ENCODE measurements at places on chromosomes 1 and 21. TPM values are rescaled to one million over a fixed set of nuclear protein-coding genes. Genes with fewer than 3 reads are reported as not detected.

KCTD3 gene
- 28.7 TPM for total RNA-seq

DRAXIN gene
- total RNA-seq = not detected

KCNK1 gene
- total RNA-seq = 12.3 TPM

RSPH1 gene
- 0.09 TPM for total RNA-seq

MX1 gene
- 15.1 TPM for total RNA-seq

HEYL gene
- total RNA-seq = 0.61 TPM

ADAMTS4 gene
- total RNA-seq = 2.2 TPM

FOXO6 gene
- 0.08 TPM for total RNA-seq

GRCh38 chr1:202046227-202046626, 35.8 kb downstream of the ELF3 start:
- H3K27me3 ChIP-seq = no peaks in the 10 kb centered on the region
- H3K4me1 ChIP-seq = peaks cover 6% of the 10 kb centered on the region
- H3K36me3 ChIP-seq = no peaks in the 10 kb centered on the region

GRCh38 chr1:65924471-65924870, 131.8 kb downstream of the PDE4B start:
- DNase-seq = no peak
- no peaks in the 10 kb centered on the region for H3K36me3 ChIP-seq
- H3K27ac ChIP-seq = no peak overlapping the region
- H3K27me3 ChIP-seq = no peaks in the 10 kb centered on the region

- no peaks in the 10 kb centered on the region for H3K36me3 ChIP-seq
- peak overlapping the region; percentile 1 for H3K27ac ChIP-seq
- no peak overlapping the region for H3K4me3 ChIP-seq
- peaks cover 42% of the 10 kb centered on the region for H3K4me1 ChIP-seq
- no peaks in the 10 kb centered on the region for H3K27me3 ChIP-seq
Measured at GRCh38 chr1:232766241-232766890, 38.9 kb upstream of the MAP10 start.

DNA sequence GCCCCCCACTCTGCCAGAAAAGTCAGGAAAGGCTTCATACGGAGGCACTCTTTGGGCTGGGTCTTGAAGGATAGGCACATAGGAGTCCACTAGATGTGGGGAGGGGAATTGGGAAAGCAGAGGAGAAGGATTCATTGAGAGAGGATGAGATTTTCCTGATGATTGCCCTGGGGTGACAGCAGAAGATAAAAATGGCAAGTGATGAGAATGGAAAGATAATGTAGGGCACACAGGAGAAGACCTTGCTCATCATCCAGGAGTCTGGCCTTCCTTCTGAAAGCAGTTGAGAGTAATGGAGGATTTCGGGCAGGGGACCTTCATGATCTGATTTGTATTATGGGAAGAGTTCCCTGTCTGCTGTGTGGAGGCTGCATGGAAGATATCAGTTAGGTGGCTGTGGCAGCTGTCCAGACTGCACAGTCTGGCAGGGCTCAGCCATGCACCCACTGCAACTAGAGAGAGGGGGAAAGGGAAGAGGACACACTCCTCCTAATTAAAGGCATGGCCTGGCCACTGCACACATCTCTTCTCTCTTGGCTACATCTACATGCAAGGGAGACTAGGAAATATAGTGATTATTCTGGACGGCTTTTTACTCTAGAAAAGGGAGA, 9.6 kb upstream of the FABP3 start:
- DNase-seq = no peak
- H3K27me3 ChIP-seq = no peaks in the 10 kb centered on the region
- no peak overlapping the region for H3K27ac ChIP-seq
- H3K36me3 ChIP-seq = no peaks in the 10 kb centered on the region
- no peaks in the 10 kb centered on the region for H3K4me1 ChIP-seq

DNA sequence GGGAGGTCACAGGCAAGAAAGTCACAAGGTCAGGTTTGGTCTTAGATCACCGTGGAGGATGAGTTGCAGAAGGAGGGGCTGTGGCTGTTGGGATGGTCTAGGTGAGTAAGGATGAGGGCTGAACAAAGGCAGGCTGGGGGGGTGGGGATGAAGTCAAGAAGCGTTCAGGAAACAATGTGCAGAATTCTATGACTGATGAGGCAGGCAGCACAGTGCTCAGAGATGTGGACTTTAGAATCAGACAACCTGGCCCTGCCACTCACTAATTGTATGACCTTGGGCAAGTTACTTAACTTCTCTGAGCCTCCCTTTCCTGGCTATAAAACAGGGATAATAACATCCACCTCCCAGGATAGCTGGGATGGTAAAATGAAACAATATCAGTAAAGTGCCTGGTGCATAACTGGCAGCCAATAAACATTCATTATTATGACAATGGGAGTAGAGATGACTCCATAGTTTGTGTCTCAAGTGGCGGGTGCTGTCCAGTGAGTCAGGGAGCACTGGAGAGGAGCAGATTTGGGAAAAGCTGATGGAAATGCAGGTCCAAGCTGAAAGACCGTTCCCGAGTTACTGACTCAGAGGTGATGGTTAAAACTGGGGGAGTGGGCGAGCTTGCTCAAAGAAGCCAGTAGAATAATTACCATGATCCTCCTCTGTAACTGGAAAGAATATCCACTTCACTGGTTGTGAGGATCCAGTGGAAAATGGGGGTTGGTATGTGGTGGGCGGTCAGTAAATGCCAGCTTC, 2.1 kb downstream of the TIE1 start:
- no peaks in the 10 kb centered on the region for H3K36me3 ChIP-seq
- DNase-seq = no peak
- H3K27ac ChIP-seq = no peak overlapping the region
- peaks cover 17% of the 10 kb centered on the region for H3K4me1 ChIP-seq
- no peak overlapping the region for H3K4me3 ChIP-seq
- no peaks in the 10 kb centered on the region for H3K27me3 ChIP-seq

DNA sequence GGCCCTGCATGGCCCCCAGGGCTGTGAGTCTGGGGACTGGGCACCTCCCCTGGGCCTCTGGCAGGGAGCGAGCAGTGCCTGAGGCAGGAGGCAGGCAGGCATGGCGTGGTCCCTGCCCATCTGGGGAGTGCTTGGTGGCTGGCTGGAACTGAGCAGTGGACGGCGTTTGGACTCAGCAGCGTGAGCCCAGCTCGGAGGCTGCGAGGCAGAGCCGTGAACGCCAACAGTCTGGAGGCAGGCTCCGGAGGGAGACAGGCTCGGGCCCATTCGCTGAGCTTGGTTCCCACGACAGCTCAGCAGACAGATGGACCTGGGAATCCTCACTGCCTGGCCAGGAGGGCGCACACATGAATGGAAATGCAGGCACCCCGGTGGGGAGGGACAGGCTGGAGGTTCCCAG, 160.7 kb upstream of the POU3F1 start:
- no peak overlapping the region for H3K27ac ChIP-seq
- H3K27me3 ChIP-seq = no peaks in the 10 kb centered on the region
- no peaks in the 10 kb centered on the region for H3K36me3 ChIP-seq
- H3K4me1 ChIP-seq = no peaks in the 10 kb centered on the region
- no peak for DNase-seq
- H3K4me3 ChIP-seq = no peak overlapping the region

- no peaks in the 10 kb centered on the region for H3K27me3 ChIP-seq
- H3K27ac ChIP-seq = no peak overlapping the region
- no peaks in the 10 kb centered on the region for H3K36me3 ChIP-seq
- H3K4me1 ChIP-seq = no peaks in the 10 kb centered on the region
Measured at GRCh38 chr1:155871390-155871789, 12.0 kb downstream of the SYT11 start.

DNA sequence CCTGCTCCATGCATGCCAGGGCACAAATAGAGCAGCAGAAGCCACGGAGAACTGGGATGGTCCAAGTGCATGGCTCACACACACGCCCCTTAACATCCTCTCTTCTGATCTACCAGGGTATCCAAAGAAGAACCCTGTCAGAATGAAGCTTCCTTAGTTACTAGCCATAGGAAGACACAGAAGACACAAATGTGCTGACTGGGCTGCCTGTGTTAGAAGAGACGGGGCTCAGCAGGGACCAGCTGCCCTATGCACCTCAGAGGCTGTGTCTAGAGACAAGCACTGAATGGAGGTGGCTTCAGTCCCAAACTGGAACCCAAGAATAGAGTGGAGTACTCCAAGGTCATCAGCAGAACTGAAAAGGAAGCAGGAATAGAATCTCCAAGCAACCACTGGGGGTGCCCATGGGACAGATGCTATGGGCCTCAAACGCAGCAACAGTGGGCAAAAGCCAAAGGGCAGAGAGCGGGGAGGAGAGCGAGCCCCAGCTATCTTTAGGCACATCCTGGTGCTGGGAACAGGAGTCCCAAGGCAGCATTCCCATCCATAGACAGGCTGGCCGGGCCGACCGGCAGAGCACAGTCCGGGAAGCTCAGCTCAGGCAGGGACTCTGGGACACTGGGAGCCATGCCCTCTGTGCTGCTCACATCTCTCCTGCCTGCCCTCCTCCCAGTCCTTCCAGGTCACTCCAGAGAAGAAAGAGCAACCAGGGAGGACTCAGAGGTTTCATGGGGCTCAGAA, 9.5 kb downstream of the SLC6A9 start:
- no peaks in the 10 kb centered on the region for H3K4me1 ChIP-seq
- no peak overlapping the region for H3K27ac ChIP-seq
- DNase-seq = no peak
- H3K27me3 ChIP-seq = no peaks in the 10 kb centered on the region
- H3K36me3 ChIP-seq = no peaks in the 10 kb centered on the region

- H3K27ac ChIP-seq = peak overlapping the region; percentile 71
- no peaks in the 10 kb centered on the region for H3K27me3 ChIP-seq
- no peak overlapping the region for H3K4me3 ChIP-seq
- peak; percentile 46 for DNase-seq
- no peaks in the 10 kb centered on the region for H3K36me3 ChIP-seq
Measured at GRCh38 chr1:40383488-40384412, 10.2 kb downstream of the SMAP2 start.

- peaks cover 3% of the 10 kb centered on the region for H3K4me1 ChIP-seq
- no peak overlapping the region for H3K27ac ChIP-seq
- no peak overlapping the region for H3K4me3 ChIP-seq
- no peaks in the 10 kb centered on the region for H3K36me3 ChIP-seq
- H3K27me3 ChIP-seq = no peaks in the 10 kb centered on the region
Measured at GRCh38 chr1:4529446-4530165, 124.8 kb upstream of the AJAP1 start.

DNA sequence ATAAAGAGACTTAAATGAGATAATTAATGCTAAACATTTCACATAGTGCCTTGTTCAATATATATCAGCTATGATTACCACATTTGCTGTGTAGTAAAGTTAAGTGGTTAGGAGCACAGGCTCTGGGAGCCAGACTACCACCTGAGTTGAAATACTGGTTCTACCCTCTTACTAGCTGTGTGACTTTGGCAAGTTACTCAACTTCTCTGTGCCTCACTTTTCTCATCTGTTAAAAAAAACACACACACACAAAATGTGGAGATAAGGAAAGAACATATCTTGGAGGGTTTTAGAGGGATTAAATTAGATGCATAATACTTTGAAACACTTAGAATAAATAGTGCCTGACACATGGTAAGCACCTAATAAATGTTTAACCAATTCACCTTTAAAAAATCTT, 51.8 kb upstream of the NRDC start:
- no peak overlapping the region for H3K4me3 ChIP-seq
- H3K36me3 ChIP-seq = no peaks in the 10 kb centered on the region
- no peaks in the 10 kb centered on the region for H3K27me3 ChIP-seq

DNA sequence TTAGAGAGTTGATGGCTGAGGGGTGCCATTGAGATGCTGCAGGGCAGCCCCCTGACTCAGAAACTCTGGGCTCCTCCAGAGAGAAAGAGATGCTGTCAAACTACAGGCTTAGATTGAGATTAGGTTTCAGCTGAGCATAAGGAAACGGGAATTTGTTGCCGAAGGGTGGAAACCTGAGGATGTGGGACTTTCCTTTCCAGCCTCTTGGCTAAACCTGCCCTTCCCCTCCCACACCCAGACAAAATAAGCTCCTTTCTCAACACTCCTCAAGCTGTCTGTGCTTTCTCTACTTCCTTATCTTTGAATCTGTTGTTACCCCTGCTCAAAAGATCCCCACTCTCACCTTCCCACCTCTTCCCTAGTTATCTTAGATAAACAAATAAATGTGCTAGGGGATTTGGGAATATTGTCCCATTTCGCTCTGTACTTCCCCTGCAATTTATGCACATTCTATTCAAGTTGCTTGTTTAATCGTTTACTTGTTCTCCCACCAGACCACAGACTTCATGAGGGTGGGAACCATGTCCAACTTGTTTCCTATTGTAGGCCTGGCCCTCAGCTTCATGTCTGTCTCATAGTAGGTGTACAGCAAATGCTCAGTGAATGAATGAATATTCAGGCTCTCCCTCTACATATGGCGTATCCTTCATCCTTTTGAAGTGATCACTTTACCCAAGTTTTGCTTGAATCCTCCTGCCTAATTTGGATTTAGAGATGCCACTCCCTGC, 30.6 kb upstream of the MARK1 start:
- no peak for DNase-seq
- no peaks in the 10 kb centered on the region for H3K36me3 ChIP-seq

DNA sequence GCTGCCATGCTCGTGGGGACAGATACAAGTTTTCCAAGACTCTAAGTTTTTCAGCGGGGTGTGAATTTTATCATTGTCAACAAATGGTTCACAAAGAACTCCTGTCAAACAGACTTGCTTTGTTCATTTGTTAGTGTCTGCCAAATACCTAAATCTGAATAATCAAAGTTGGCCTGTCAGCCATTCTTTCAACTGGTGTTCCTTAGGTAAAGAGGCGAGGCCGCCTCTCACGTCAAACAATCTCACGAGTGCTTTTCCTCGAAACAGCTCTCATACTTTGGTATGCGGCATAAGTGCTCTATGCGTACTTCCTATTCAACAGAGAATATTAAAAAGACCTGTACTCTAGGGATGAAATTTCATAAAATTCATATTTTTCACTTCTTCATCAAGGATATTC, 51.4 kb upstream of the KANK4 start:
- no peak overlapping the region for H3K4me3 ChIP-seq
- H3K27me3 ChIP-seq = no peaks in the 10 kb centered on the region
- H3K4me1 ChIP-seq = no peaks in the 10 kb centered on the region
- H3K36me3 ChIP-seq = no peaks in the 10 kb centered on the region

DNA sequence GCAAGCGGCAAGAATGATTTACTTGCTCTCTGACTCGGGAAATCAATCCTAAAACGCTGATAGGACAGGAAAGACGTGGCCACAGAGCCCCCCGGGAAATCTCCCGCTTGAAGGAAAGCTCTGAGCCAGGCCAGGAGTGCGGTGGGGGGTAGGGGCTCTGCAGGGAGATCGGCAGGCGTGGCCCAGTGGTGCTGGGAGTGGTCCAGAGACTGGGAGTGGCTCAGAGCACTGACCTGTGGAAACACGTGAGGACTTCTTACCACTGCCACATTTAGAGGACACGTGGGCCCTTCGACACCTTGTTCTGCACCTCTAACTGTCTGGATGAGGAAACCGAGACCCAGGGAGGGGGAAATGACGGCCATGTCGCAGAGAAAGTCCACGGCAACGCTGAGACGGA, 130.0 kb upstream of the KLHDC7A start:
- H3K4me1 ChIP-seq = no peaks in the 10 kb centered on the region
- no peak overlapping the region for H3K27ac ChIP-seq
- no peaks in the 10 kb centered on the region for H3K36me3 ChIP-seq
- H3K4me3 ChIP-seq = no peak overlapping the region
- H3K27me3 ChIP-seq = peaks cover 2% of the 10 kb centered on the region
- DNase-seq = no peak
